Activated CD8-positive, alpha-beta T cell treated with anti-CD3 and anti-CD28 coated beads for 36 hours (primary cell): ENCODE measurements at places on chromosomes 4 and X. TPM values are rescaled to one million over a fixed set of nuclear protein-coding genes. Genes with fewer than 3 reads are reported as not detected.

DNA sequence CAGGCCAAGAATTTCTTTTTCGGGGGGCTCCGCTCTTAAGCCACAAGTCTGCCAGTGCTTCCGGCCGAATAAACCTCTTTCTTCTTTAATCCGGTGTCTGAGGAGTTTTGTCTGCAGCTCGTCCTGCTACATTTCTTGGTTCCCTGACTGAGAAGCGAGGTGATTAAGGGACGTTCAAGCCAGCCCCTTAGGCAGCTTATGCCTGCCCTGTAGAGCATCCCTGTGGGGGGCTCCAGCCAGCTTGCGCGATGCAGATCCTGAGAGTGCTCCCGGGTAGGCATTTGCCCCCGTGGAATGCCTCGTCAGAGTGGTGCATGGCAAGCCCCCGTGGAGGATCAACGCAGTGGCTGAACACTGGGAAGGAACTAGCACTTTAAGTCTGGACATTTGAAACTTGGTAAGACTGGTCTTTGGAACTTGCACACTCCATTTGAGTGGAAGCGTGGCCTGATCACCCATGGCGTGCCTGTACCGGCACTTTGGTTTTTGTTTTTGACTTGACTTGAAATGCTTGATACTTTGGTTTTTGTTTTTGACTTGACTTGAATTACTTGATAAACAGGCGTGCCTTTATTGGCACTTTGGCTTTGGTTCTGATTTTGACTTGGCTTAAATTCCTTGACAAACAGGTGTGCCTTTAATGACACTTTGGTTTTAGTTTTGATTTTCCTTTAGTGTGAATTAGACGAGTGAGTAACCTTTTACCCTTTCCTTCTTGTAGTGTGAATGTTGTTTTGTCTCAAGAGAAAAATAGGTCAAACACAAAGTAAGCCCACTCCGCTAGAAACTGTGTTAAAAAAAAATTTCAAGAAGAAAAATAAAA, 6.1 kb downstream of the ACOX3 start:
- peak overlapping the region; percentile 57 for H3K27ac ChIP-seq
- peaks cover 5% of the 10 kb centered on the region for H3K36me3 ChIP-seq
- DNase-seq, result no peak
- H3K4me1 ChIP-seq, result peaks cover 37% of the 10 kb centered on the region
- H3K27me3 ChIP-seq, result no peaks in the 10 kb centered on the region

GRCh38 chrX:135522132-135522530, 1.7 kb downstream of the INTS6L start:
- peaks cover 40% of the 10 kb centered on the region for H3K4me1 ChIP-seq
- H3K4me3 ChIP-seq, result peak overlapping the region; percentile 96
- no peaks in the 10 kb centered on the region for H3K27me3 ChIP-seq

- DNase-seq, result no peak
- no peaks in the 10 kb centered on the region for H3K27me3 ChIP-seq
Observed at GRCh38 chrX:40260146-40260747, 162.5 kb upstream of the BCOR start.

GRCh38 chrX:151726751-151727150, 7.8 kb upstream of the CNGA2 start:
- H3K36me3 ChIP-seq, result no peaks in the 10 kb centered on the region
- H3K27me3 ChIP-seq, result no peaks in the 10 kb centered on the region
- no peak overlapping the region for H3K4me3 ChIP-seq
- no peaks in the 10 kb centered on the region for H3K4me1 ChIP-seq
- no peak overlapping the region for H3K27ac ChIP-seq

DNA sequence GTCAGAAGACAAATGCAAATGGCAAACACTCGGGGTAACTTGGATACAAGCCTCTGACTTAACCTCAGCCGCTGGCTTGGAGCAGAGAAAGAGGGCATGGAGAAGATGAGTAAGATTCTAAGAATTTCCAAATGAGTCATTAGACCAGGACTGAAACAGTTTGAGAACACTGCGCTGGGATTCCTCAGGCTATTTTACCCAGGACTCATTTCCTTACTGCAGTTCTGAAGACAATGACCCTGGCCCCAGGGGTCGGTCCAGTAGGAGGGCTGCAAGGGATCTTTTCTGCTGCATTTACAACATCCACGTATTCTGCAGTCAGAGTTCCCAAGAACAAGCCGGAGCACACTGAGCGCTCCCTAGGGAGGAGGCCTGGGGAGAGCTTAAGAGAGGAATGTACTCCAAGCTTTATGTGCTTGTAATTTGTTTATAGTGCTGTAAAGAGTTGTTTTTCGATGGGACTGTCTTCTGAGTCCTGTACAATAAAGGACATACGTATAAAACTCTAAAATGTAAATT, 27.3 kb upstream of the SORBS2 start:
- no peaks in the 10 kb centered on the region for H3K27me3 ChIP-seq
- no peak overlapping the region for H3K27ac ChIP-seq

DNA sequence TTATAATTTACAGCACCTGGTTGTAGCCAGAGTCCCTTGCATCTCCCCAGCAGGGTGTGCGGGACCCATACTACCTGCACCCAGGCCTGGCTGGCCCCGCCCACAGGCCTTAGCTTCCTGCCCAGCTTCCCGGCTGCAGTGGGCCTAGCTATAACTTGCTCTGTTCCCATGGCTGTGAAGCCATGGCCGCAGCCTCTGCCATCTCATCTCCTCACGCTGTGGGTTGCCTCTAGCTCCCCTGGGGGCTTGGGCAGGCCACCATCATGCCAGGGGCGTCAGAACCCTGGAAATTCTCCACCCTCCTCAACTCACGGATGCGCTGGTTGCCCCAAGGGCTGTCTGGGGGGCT, 26.1 kb upstream of the SORBS2 start:
- H3K4me1 ChIP-seq, result no peaks in the 10 kb centered on the region
- no peak for DNase-seq
- no peak overlapping the region for H3K4me3 ChIP-seq

USP46 gene
- total RNA-seq, result 2.8 TPM

LYAR gene
- 78.4 TPM for total RNA-seq

AIFM1 gene
- 54.3 TPM for total RNA-seq

MGARP gene
- 0.22 TPM for total RNA-seq

USP17L17 gene
- not detected for total RNA-seq
